CD4-positive, alpha-beta T cell treated with Interleukin-4 for 4 hours (primary cell): ENCODE measurements at places on chromosomes 16 and 17.

GRCh38 chr17:33798308-33798707 is 456.8 kb upstream of the CCL2 start:
- no peak for DNase-seq

GRCh38 chr16:68778551-68779231 is 41.6 kb downstream of the CDH1 start:
- no peak for DNase-seq

GRCh38 chr17:21532763-21533385 is 156.7 kb downstream of the KCNJ12 start:
- no peak for DNase-seq

DNA sequence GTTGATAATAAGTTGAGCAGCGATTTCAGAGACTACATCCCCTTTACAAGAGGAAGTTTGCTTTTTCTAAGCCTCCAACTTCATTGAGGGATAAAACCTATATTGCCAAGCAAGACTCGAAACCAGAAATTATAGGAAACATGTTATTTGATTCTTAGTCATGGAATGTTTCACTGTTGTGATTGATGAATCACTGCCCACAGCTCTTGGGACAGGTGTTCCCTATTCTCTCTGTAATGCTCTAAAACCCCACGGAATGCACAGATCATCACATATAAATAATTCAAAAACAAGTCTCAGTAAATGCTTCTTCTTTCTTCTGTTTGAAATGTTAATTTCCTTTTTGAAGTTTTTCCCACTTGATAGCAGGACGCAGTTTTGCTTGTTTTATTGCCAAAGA is 809.5 kb upstream of the GOT2 start:
- no peak for DNase-seq

- no peak for DNase-seq
Observed at GRCh38 chr16:22214889-22215288, 8.8 kb downstream of the EEF2K start.
